ENCODE measurements at places on chromosomes 13 and 19. TPM values are rescaled to one million over a fixed set of nuclear protein-coding genes. Genes with fewer than 3 reads are reported as not detected.

DNA sequence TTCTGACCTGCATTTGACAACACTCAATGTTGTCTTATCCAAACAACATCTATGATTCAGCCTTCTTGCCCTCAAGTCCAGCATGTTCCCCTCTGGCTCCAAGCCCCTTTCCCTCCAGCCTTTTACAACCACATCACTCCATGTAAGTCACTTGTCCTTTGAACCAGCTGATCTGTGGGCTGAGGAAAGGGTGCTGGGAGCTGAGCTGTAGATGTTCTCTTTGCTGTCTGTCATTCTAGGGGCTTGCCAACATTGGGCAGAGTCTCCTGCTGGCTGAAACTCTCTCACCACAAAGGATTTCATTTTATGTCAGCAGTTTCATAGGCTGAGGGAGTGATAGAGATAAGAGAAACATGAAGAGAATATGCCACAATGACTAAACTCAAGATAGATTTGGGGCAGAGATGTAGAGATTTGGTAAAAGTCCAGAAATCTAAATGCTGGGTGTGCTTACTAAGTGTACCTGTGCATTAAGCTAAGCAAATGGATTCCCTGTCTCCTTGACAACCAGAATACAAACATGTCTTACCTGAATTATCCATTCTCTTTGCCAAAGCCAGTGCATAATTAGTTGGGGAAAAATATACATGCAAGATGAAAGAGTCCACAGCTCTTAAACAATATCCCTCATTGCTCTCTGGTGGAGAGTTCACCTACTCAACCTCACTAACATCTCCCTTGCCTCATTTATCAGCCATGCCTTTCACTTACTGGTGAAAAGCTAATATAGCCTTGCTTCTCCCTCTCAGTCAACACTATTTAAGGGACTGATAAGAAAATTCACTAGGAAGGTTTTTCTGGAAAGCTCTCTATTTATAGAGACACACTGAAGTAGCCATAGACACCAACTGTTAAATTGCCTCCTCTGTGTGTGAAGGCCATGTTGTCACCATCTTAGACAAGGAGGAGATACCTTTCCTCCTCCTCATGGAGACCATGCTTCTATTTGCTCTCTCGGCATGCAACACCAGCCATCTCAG lies 175.5 kb upstream of the SERP2 start:
- no peak for ATAC-seq

DNA sequence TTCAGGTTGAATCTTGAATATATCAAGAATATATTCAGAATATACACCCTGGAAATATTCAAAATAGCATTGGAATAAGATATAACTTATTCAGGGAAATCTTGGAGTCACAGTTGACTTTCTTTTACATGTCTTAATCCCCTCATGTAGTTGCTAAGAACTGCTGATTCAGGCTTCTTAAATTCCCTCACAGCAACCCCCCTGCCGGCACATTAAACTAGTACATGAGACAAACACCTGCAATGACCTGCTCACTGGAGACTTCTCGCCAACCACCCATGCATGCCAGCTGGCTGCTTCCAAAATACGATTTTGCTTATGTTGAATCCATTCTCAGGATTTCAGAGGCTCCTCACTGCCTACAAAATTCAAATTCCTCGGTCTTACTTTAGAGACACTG lies 997.1 kb downstream of the EFNB2 start:
- ATAC-seq: no peak

DNA sequence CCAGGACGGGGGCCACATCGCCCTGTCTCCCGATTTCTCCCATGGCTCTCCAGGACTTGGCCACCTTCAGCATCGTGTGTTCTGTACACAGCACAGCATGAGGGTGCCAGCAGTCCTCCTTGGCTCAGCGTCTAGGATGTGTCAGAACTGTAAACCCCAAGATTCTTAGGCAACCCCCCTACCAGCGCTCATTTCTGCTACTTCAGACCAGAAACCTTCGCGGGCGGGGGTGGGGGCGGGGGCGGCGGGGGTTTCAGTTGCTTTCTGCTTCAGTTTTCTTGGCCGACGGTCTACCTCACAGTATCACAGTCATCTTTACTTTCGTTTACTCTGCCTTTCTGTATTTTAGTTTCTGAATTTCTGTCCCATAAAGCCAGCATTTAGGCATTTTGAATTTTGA lies 82.4 kb downstream of the GGACT start:
- no peak for ATAC-seq

DNA sequence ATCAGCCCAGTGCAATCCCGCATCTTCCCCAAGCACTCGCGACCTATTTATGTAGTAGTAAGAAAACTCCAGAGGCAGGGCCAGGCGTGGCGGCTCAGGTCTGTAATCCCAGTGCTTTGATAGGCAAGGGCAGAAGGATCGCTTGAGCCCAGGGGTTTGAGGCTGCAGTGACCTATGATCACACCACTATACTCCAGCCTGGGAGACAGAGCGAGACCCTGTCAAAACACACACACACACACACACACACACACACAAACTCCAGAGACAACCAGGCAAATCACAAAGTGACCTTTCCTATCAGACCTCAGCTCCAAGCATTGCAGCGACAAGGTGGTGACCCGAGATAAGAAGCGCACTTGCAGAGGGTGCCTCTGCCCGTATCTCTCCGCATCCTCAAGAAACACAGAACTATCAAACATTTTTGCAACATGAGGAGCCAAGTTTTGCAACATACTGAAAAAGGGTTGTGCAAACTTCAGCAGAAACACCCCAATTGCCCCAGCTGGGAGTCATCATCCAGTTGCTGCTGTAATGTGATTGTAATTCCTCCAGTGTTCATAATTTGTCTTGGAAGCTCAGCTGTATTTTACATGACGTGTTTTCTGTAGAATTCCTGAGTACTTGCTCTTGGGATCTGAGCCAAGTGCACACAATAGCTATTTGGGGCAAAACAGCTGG lies 8.7 kb upstream of the KLF2 start:
- ATAC-seq: peak; percentile 37

- ATAC-seq: peak; percentile 20
These were observed 1.0 kb downstream of the SMIM24 start for GRCh38 chr19:3479177-3479833.

The SMIM17 gene
- 1.7 TPM for total RNA-seq

DNA sequence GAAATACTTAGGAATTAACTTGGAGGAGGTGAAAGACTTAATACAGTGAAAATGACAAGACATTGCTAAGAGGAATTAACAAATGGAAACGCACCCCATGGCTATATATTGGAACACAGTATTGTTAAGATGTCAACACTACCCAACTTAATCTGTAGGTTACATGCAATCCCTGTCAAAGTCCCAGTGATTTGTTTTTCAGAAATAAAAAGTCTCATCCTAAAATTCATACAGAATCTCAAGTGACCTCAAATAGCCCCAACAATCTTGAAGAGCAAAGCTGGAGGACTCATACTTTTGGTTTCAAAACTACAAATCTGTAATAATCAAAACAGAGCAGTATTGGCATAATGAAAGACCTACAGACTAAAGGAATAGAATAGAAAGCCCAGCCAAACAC lies 13.2 kb downstream of the ATP4B start:
- ATAC-seq: no peak

GRCh38 chr13:98508280-98508679 lies 68.6 kb downstream of the STK24 start:
- peak; percentile 26 for ATAC-seq

The GPC5 gene
- 0.50 TPM for total RNA-seq

GRCh38 chr19:50565984-50566903 lies 2.0 kb downstream of the LRRC4B start:
- ATAC-seq: no peak

GRCh38 chr13:111514610-111515306 lies 194.3 kb downstream of the TEX29 start:
- ATAC-seq: peak; percentile 22

GRCh38 chr19:51980116-51980736 lies 6.4 kb downstream of the ZNF350 start:
- no peak for ATAC-seq
